Effector memory CD8-positive, alpha-beta T cell (primary cell): ENCODE measurements at places on chromosomes 12 and 14.
A peak's percentile ranks its signal among the peaks of the same experiment; 100 is the strongest.

DNA sequence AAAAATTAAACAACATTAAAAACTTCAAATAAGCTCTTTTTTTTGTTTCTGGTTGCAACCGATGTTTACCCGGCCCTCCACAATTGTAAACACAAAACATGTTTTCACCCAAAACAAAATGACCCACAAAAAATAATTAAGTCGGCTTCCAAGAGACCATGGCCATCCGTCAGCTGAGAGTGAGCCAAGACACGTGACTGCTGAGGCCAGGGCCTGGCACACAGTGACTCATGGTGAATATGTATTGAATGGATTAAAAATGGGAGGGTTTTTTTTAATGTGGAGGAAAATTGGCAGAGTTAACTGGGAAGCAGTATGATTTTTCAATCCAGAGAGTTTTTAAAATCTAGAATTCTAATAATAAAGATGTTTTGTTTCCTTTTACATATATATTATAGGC is 13.8 kb upstream of the CPNE8 start:
- no peak overlapping the region for H3K27ac ChIP-seq
- H3K4me3 ChIP-seq: no peak overlapping the region
- no peaks in the 10 kb centered on the region for H3K27me3 ChIP-seq
- no peak for DNase-seq
- H3K36me3 ChIP-seq: no peaks in the 10 kb centered on the region

- no peak for DNase-seq
- H3K27me3 ChIP-seq: no peaks in the 10 kb centered on the region
- peak overlapping the region; percentile 95 for H3K27ac ChIP-seq
- H3K36me3 ChIP-seq: peaks cover 24% of the 10 kb centered on the region
- H3K4me1 ChIP-seq: peaks cover 50% of the 10 kb centered on the region
- peak overlapping the region; percentile 90 for H3K4me3 ChIP-seq
Measured at GRCh38 chr14:95514131-95515079, 2.0 kb downstream of the SYNE3 start.

GRCh38 chr12:14931791-14932560 is 6.4 kb downstream of the ERP27 start:
- H3K27ac ChIP-seq: no peak overlapping the region
- H3K4me3 ChIP-seq: no peak overlapping the region
- peaks cover 2% of the 10 kb centered on the region for H3K4me1 ChIP-seq
- peaks cover 71% of the 10 kb centered on the region for H3K36me3 ChIP-seq
- H3K27me3 ChIP-seq: no peaks in the 10 kb centered on the region

DNA sequence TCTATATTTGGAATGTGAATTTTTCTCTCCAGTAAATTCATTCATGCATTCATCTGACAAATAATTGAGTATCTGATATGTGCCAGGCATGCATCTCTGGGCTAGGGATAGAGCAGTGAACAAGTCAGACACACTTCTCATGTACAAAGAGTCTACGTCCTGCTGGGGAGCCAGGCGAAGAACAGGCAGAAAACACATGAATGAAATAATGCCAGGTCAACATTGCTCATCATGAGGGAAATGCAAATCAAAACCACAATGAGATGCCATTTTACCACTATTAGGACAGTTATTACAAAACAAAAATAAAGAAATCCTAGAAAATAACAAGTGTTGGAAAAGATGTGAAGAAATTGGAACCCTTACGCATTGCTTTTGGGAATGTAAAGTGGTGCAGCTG is 90.3 kb downstream of the PAX9 start:
- no peaks in the 10 kb centered on the region for H3K27me3 ChIP-seq
- H3K27ac ChIP-seq: no peak overlapping the region
- no peaks in the 10 kb centered on the region for H3K36me3 ChIP-seq
- no peak overlapping the region for H3K4me3 ChIP-seq
- DNase-seq: no peak

DNA sequence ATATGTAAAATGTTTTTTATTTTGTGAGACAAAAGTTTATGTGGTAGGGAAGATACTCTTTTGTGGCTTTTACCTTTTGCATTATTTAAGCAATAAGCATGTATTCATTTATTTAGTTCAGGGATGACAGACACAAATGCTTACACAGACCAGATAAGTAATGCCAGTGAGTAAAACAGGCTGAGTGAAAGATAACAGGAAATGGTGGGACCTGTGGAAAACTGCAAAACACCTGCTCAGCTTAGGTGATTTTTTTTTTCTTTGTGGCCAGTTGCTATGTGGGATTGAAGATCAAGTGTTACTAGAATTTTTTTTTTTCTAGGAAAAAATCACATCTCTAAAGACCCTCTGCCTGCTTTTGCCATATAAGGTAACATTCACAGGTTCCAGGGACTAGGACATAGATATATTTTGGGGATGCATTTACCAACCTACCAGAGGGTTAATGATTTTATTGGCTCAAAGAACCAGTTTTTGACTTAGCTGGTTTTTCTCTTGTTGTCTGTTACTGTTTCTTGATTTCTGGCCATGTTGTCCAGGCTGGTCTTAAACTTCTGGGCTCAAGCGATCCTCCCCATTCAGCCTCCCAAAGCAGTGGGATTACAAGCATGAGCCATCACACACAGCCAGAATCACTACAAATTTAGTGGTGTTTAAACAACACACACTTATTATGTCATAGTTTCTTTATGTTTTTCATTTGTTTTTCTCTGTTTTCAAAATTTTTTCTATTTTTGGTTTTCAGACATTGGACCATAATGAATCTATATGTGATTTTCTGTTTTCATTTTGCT is 9.8 kb downstream of the PSMA6 start:
- DNase-seq: no peak
- H3K27ac ChIP-seq: peak overlapping the region; percentile 90
- H3K4me3 ChIP-seq: peak overlapping the region; percentile 33
- H3K36me3 ChIP-seq: peaks cover 23% of the 10 kb centered on the region
- peaks cover 58% of the 10 kb centered on the region for H3K4me1 ChIP-seq
- H3K27me3 ChIP-seq: no peaks in the 10 kb centered on the region

DNA sequence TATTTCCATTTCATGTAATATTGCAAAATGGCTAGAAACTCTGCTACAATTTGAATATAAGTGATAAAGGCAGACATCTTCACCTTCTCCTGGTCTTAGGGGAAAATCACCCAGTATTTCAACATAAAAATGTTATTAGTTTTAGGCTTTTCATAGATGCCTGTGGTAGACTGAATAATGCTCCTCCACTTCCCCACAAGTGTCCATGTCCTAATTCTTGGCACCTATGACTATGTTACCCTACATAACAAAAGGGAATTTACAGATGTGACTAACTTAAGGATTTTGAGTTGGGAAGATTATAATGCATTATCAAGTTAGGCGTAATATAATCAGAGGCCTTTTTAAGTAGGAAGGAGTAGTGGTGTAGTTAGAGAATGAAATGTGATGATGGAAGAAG is 196.4 kb downstream of the TMTC3 start:
- H3K4me3 ChIP-seq: no peak overlapping the region
- H3K27ac ChIP-seq: no peak overlapping the region
- H3K36me3 ChIP-seq: no peaks in the 10 kb centered on the region
- H3K27me3 ChIP-seq: no peaks in the 10 kb centered on the region

DNA sequence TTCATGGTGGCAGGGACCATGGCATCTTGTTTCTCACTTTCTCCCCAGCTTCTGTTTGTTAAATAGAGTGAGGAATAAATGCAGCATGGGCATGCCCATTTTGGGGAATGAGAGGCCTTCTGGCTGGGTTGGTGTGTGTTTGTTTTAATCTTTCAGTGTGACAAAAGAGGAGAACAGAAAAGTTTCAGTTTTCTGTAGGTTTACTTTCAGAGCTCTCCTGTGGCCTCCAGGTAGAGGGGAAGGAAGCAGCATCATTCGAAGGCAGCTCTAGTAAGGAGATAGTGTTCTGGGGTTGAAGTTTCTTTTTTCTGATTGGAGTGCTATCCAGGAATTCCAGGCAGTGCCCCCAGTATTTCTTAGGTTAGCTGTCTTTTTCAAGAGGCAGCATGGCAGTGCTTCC is 15.3 kb downstream of the MSRB3 start:
- no peak overlapping the region for H3K4me3 ChIP-seq
- DNase-seq: no peak
- H3K27me3 ChIP-seq: peaks cover 12% of the 10 kb centered on the region

- H3K27ac ChIP-seq: peak overlapping the region; percentile 94
- peak; percentile 44 for DNase-seq
- peaks cover 3% of the 10 kb centered on the region for H3K36me3 ChIP-seq
- H3K4me1 ChIP-seq: peaks cover 5% of the 10 kb centered on the region
Measured at GRCh38 chr14:77641534-77642341, 25.3 kb upstream of the SPTLC2 start.

DNA sequence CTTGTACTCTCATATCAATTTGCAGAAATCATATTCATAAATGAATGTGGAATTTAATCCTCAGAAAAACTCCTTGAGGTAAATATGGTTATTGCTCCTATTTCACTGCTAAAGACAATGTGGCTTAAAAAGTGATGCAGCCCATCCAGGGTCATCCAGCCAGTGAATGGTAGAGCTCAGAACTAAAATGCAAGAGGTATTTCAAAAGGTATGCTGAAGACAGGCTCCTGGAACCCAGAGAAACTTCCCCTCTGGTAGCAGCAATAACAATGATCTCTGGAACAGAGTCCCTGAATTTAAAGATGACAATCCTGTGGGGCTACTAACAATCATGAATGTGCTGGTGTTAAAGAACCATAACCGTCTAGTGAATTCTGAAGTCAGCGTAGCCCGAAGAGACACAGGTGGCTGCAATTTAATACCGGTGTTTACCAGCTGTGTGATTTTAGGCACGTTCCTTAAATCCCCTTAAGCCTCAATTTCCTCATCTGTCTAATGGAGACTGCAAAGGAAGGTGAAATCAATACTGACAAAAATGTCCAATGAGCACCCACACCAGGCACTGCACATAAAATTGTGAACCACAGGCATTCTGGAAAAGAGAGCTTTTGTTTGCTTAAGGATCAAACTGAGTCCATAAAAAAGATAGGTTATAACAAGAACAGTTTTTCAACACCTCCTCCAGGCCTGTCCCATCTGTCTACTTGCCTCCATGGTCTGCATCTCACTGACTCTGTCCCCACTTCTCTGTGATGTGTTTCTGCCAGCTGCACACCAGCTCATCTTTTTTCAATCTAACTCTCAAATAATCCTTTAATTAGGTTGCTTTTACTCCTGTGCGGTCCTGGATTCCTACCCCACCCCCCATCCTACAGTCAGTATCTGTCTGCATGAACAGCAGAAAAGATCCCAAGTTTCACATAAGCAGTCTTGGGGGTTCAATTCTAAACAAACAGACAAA is 10.5 kb downstream of the TM7SF3 start:
- no peak for DNase-seq
- no peak overlapping the region for H3K4me3 ChIP-seq
- no peak overlapping the region for H3K27ac ChIP-seq
- peaks cover 10% of the 10 kb centered on the region for H3K36me3 ChIP-seq
- H3K27me3 ChIP-seq: no peaks in the 10 kb centered on the region

GRCh38 chr14:75961662-75962061 is 20.1 kb downstream of the TGFB3 start:
- no peak for DNase-seq
- no peak overlapping the region for H3K27ac ChIP-seq
- no peak overlapping the region for H3K4me3 ChIP-seq
- no peaks in the 10 kb centered on the region for H3K4me1 ChIP-seq

- H3K27ac ChIP-seq: no peak overlapping the region
- DNase-seq: no peak
- no peak overlapping the region for H3K4me3 ChIP-seq
- H3K36me3 ChIP-seq: no peaks in the 10 kb centered on the region
- H3K27me3 ChIP-seq: no peaks in the 10 kb centered on the region
Measured at GRCh38 chr12:115146453-115146852, 462.5 kb upstream of the TBX3 start.

DNA sequence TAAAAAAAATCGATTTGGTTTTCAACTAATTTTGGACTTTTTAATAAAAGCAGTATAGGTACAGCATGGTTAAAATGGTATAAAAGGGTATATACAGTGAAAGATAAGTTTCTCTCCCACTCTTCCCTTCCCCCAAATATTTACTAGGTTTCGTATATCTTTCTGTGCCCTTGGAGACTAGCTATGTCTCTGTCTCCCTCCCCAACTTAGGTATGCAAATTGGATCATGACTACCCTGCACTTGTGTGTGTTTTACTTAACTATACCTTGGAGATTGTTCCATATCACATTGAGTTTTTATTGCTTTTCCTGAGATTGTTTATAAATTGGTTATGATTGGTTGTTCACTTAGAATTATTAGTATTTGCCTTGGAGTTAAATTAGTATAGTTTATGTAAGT is 19.4 kb downstream of the AEBP2 start:
- peaks cover 10% of the 10 kb centered on the region for H3K36me3 ChIP-seq
- DNase-seq: no peak
- H3K27me3 ChIP-seq: no peaks in the 10 kb centered on the region
- H3K27ac ChIP-seq: peak overlapping the region; percentile 2

DNA sequence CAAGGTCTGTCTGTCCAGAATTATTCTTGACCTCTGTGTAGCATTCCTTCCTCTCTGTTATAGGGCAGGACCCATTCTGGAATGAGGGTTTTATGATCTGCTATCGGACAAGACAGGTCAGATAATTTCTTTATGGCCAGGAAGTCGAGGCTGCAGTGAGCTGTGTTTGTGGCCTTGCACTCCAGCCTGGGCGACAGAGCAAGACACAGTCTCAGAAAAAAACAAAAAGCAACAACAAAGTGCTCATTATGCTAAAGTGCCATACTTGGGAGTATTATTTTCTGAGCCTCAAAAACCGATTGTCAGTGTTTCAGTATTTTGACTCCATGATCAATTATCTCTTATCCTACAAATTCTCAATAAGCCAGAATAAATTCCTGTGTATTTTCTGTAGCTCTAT is 4.1 kb downstream of the CIPC start:
- no peak overlapping the region for H3K27ac ChIP-seq
- no peak for DNase-seq
- no peaks in the 10 kb centered on the region for H3K27me3 ChIP-seq
- H3K4me1 ChIP-seq: peaks cover 22% of the 10 kb centered on the region
- H3K4me3 ChIP-seq: no peak overlapping the region
